ENCODE measurements at places on chromosomes 3 and 15.

- DNase-seq, result no peak
These were observed 18.4 kb upstream of the OPA1 start for GRCh38 chr3:193574488-193575070.

- DNase-seq, result no peak
These were observed 13.0 kb downstream of the ADAMTS17 start for GRCh38 chr15:100328796-100329195.

DNA sequence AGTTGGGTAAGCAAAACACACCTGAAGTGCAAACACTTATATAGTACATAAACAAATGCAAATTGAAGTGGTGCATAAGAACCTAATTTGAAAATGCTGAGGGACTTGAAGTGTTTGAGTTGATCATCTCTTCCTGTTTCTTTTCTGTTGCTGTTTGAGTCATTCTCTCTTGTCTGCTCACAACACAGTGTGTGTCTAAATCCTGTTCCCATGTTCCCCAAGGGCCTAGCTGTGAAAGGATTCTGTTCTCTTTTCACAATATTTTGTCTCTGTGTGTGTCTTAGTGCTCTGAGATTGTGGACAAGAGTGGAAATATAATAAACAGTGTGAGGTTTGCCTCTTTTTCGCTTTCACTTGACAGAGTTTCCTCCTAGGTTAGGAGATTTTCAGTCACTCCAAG, 6.1 kb downstream of the CD96 start:
- DNase-seq, result no peak

DNA sequence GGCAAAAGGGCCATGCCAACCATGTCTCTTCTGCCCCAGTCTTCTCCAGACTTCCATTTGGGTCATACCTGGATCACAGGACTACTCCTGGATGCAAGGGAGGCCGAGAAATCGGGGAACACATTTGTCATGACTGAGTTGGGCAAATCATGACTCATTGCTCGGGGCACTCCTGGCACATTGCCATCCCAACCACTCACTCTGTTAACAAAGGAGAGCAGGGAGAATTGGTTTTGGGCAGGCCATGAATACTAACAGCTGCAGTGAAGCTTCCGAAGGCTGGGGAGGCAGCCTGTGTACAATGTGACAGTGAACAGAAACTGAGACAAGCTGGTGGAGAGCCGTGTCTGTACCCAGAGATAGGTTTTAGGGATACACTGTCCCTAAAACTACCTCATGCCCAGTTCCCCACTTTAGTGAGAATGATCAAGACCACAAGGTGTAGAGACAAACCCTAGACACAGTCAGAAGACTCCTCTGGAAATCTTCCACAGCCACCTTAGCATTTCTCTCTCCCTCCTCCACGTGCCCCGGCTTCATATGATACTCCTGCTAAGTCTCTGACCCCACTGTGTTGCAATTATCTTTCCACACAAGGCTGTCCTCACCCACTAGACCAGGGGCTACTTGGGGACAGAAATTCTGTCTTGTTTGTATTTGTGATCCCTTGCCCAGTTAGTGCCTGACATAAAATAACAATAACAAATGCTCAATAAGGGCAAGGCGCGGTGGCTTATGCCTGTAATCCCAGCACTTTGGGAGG, 10.5 kb upstream of the BUB1B start:
- DNase-seq, result peak; percentile 75

DNA sequence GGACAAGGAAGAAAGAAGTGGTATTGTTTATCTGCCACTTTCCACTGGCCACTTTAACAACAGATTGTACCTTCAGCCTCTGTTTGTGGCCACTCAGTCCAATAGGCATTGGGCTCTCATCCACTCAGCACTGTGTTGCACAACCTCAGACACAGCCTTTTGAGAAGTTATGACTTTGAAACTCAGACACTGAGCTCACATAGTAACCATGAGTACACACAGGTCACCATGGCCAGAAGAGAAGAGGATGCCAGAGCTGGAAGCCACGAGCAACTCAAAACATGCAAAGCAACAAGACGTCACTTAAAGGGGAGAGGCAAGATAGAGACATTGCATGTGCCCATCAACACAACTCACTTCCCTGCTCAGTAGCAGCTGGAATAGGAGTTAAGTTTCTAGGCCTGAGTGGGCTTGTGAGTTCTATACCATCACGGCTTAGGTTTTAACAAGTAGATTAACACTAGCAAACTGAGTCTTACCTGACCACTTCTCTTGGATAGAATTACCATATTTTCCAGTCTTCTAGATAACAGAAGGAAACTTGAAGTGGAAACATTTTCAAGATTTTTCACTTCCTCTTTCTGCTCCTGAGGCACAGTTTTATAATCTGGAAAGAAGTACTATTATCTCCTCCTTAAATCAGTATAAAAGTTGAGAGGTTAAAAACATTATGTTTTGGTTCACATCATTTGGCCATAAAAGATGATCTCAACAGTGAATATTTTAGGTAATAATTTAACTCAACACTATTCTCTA, 103.5 kb downstream of the IMPG2 start:
- DNase-seq, result no peak

- no peak for DNase-seq
These were observed 26.2 kb upstream of the IL20RB start for GRCh38 chr3:136931606-136932005.

- DNase-seq, result no peak
These were observed 1.4 kb upstream of the GREM1 start for GRCh38 chr15:32716216-32716914.

DNA sequence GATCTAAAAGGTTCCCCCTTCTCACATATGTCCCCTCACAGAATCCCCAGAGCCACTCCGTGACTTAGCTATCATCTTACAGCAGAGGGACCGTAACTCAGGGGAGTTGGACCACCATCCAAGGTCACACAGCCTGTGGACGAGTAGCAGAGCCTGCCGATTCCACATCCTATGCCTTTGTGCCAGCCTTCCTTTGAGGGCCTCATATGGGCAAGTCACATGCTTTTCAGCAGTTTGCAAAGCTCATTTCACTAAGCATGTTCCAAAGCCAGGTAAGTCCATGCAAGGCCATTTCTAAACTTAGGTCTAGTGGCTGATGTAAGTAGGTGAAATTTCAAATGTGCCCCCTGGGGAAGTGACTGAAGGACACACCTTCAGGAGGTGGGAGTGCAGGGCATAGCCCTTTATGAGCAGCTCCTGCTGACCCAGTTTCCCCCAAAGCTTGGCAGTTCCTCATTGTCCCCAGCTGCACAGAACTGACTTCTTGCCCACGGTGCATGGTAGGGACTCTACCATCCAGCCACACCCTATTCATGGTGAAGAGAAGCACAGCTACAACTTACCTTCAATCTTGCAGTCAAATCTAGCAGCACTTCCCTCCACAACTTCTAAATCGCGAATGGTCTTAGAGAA, 33.3 kb upstream of the HACD2 start:
- DNase-seq, result no peak

DNA sequence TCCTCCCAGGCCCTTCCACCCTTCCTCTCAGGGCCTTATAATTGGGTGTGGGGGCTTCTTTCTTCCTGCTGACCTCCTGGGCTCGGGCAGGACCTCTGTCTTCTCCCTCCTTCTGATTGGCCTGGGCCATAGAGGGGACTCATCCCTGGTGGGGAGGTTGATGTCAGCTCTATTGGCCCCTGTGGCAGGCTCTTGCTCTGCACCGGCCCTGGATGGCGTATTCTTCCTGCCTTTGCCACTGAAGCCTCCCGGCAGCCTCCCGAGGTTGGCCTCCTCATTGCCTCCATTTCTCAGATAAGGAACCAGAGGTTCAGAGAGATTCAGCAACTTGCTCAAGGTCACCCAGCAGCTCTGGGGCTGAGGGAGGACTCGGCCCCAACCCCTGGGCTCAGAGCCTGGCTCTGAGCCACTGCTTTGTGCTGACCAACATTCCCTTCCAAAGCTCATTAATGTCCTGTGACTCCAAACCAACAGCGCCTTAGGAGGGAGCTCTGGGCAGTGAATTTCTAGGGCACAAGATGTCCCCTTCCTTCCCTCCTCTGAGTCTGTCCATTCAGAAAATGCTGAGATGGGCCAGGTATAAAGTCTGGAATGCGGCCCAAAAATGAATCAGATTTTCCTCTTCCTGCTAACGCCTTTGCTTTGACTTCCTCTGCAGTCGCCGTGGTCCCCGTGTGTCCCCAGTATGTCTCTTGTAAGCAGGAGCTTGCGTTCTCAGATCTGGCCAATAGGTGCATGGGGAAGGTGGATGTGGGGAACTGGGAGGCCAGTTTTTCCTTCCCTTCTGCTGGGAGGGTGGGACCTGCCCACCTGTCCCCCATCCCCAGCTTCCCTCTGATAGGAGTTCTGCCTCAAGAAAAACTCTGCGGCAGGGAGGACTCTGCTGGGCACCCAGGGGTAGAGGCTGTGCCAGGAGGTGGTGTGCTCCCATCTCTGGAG, 74.2 kb downstream of the HMCES start:
- no peak for DNase-seq

GRCh38 chr3:57756528-57757401, 656 bp downstream of the SLMAP start:
- DNase-seq, result no peak

DNA sequence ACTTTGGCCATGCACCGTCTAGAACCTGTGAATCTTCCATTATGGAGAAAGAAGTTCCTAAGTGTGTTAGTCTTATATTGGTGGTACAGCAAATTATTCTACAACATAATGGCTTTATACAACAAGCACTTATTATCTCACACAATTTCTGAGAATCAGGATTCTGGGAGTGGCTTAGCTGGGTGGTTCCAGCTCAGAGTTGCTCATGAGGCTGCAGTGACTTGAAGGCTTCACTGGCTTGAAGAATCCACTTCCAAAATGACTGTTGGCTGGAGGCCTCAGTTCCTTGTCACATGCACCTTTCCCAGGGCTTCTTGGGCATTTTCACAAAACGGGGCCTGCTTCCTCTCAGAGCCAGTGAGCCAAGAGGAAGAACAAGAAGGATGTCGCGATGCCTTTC, 82.3 kb upstream of the RNF7 start:
- DNase-seq, result no peak

DNA sequence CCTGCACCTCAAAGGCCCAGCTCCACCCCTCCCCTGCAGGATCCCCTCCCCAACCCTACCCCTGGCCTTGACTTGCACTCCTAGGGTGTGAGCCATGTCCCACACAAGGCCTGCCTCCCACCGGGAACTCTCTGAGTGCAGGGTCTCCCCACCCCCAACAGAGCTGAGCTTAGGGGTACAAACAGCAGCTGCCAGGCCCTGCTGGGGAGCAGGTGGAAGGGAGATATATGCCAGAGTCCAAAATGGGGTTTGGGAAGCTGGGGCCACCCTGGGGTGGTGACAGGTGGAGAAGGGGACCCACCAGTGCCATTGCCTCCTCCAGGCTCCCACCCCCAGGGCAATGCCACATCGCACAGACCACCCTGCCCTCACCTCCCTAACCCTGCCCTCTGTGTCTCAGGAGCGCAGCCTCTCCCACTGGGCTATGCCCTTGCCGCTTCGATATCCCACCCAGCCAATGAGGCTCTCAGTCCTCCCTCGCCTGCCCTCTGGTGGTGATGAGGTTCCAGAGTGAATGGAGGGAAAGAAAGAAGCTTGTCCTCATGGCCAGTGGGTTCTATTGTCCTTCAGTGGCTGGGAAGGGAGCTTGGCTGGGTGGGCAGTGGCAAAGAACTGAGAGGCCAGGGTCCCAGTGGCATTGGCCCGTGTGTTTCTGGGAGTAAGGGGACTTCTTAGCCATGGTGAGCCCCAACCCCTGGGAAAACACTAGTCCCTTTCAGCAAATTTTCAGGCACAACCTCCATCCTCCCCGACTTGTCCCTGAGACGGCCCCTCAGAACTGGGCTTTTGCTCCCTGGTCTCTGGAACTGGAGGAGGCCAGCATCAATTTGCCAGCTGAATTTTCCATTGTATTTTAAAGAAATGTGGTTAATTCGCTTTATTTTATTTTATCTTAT, 46.8 kb downstream of the CYP11A1 start:
- no peak for DNase-seq

All from epithelial cell of prostate (primary cell).